ENCODE measurements at places on chromosomes 7 and 10.

GRCh38 chr10:79402951-79403350, 42.5 kb downstream of the ZCCHC24 start:
- no peak for DNase-seq

DNA sequence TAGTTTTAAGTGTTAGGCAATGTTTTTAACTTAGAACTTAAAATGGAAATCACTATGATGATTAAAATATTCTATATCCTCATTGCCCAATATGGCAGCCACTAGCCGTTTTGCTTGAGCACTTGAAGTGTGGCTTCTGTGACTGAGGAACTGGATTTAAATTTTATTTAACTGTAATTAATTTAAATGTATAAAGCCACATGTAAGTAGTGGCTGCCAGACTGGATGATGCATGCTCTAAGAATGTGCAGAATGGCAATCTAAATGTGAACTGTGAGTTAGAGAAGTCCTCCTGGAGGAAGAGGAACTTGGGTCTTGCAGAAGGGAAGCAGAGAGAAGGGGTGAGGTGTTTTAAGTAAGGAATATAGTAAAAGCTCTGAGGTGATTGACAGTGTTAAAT, 451.4 kb downstream of the SUGCT start:
- DNase-seq = no peak

- DNase-seq = no peak
Observed at GRCh38 chr7:3747467-3747866, 446.4 kb downstream of the SDK1 start.

DNA sequence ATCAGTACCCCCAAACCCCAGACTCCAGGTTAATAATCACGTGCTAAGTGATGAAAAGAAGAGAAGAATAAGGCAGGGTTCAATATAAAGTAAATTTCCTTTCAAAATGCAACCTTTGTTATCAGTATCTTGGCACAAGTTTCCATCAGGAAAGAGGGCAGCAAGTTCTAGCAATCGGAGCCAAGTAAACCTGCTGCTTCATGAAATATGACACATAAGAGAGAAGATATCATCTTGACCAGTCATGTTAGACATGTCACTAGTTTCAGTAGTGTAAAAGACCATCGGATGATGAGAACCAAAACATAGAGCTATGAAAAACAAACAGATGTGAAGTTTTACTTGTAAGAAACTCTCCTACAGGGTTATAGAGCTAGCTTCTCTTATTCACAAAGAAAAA, 44.0 kb downstream of the AASS start:
- DNase-seq = no peak

DNA sequence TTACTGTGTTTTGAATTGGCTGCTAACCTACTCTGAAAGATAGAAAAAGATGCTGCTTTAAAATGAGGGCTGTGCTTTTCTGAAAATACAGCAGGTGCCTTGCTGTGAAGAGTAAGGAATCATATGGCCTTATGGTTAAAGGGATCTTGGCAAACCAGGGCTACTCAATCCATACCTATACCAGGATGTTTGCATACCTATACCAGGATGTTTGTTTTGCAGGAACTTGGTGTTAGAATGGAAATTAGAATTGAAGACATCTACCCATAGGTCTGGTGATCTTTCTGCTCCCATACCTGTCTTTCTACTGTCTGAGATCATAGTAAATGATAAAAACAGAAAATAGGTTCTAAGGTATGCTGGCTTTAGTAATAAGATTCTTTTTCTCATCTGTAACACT, 200.2 kb upstream of the C7orf33 start:
- DNase-seq = no peak

DNA sequence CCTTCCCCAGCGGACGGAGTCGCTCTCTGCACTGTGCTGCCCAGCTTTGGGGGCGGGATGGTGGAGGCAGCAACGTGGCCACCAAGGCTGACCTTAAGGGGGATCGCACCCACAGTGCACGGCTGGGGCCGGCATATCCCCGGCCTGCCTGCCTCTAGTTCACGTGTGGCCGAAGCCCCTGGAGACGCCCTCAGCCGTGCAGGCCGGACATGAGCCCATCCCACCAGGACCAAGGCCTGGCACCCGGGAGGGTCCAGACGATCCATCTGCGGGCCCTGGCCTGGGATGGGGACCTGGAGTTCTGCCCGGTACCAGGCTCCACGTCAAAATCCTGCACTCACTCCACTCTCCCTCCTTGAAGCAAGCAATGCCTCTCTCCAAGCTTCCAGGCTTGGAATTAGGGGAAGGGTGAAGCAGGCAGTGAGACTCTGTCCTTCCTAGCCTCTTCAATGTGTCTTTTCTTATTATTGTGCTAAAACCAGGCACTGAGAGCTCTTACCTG, 520.8 kb downstream of the REEP3 start:
- no peak for DNase-seq

- no peak for DNase-seq
Observed at GRCh38 chr7:20839196-20839735, 52.6 kb upstream of the SP8 start.

DNA sequence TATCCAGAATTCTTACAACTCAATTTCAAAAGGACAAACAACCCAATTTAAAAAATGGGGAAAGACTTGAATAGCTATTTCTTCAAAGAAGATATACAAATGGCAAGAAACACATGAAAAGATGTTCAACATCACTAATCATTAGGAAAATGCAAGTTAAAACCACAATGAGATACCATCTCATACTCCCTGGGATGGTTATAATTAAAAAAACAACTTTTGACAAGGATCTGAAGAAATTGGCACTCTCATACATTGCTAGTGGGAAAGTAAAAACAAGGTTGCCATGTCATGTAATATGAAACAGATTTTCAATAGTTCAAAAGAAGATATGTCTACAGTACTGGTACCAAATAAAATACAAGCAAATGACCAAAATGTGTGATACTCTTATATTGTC, 9.0 kb downstream of the OAT start:
- DNase-seq = no peak

- DNase-seq = peak; percentile 67
Observed at GRCh38 chr10:96370584-96371157, 11.9 kb upstream of the OPALIN start.

DNA sequence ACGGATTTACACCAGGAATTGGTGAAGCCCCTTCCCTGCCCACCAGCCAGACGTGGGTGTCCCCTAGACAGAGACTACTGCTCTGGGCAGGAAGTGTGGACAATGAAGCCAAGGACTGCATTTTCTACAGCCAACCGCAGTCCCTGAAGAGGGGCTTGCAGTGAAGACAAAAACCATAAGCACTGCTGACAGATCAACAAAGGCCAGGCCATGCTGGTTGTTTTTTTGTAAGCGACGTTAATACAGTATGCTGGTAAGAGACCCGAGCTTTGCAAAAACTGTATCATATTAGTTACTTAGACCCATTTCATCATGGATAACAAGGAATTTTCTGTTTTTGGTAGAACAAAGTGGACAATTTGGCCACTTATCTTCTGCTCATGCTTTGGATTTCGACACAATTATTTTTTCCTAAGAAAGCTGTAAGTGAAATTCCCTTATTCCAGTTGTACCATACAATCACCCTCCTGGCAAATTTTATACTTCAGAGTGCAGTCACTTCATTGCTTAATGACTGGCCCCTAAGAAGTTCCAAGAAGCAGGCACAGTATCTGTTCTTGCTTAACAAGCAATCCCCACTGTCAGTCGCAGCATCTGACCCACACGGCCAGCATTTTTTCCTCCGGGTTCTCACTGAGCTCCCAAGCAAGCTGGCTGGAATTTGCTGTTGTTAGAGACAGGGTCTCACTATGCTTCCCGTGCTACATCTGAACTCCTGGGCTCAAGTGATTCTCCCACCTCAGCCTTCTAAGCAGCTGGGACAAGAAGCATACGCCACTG, 163.5 kb downstream of the PARD3 start:
- no peak for DNase-seq

GRCh38 chr10:101840741-101841453, 2.7 kb downstream of the KCNIP2 start:
- peak; percentile 90 for DNase-seq

GRCh38 chr10:95282107-95282506, 8.7 kb downstream of the PDLIM1 start:
- DNase-seq = no peak

GRCh38 chr10:70954381-70955176, 66.2 kb upstream of the PCBD1 start:
- DNase-seq = no peak

- no peak for DNase-seq
Observed at GRCh38 chr7:69953136-69954067, 355.1 kb downstream of the AUTS2 start.

DNA sequence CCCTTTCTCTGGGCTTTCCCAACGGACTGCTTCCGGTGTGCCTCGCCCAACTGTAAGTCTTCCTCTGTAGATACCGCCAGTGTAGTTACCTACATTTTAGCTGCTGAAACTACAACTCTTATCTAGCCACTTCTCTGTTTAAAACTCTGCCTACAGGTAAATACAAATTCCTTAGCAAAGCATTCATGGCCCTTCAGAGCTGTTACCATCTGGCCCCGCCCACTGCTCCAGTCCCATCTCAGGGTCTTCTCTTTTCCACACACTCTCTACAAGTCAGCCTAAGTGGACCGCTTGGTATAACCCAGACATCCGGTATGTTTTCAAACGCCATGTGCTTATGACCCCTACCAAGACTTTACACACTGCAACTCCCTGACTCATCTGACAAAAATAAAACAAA, 41.0 kb upstream of the LAMB4 start:
- no peak for DNase-seq

- no peak for DNase-seq
Observed at GRCh38 chr10:45454859-45455258, 80.8 kb downstream of the ALOX5 start.

- DNase-seq = no peak
Observed at GRCh38 chr7:25739143-25739542, 412.9 kb upstream of the NFE2L3 start.

GRCh38 chr10:88995156-88995876, 4.7 kb downstream of the FAS start:
- no peak for DNase-seq

Measured in neural crest cell (in vitro differentiated cells).